ENCODE measurements at places on chromosomes 1 and 21.

GRCh38 chr1:222886878-222887351 is 72.1 kb downstream of the DISP1 start:
- no peak for DNase-seq

- DNase-seq, result no peak
Measured at GRCh38 chr1:109527846-109528695, 11.6 kb upstream of the GPR61 start.

GRCh38 chr1:21648352-21648730 is 20.8 kb downstream of the RAP1GAP start:
- DNase-seq, result no peak

DNA sequence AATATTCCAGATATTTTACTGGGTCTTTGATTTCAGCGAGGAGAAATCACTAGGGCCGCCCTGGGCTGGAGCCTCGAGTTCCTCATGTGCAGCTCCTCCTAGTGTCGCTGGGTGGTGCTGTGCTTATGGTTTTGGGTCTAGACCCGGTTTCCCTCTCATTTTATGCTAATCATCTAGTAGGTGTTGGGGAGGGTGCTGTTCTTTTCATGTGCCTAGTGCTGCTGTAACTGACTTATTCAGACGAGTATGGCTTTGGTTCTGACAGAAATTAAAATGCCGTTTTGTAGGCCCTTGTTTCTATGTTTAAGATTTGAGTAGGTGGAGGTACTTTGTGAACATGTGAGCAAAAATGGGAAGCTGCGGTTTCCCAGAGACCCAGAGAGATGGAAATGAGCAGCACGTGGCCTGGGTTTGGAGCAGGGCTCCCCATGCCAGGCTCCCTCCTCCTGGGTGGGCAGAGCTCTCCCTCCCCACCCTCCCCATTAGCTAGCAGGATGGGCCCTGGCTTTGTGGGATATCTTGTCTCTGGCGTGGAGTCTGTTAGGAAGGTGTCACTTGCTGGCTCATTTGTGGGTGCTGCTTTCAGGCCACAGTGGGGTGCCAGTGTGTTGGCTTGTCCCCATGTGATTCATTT is 74.0 kb upstream of the GPR88 start:
- peak; percentile 39 for DNase-seq

- no peak for DNase-seq
Measured at GRCh38 chr1:20982316-20982715, 194.4 kb downstream of the EIF4G3 start.

- DNase-seq, result no peak
Measured at GRCh38 chr1:169844941-169845608, 48.6 kb downstream of the SCYL3 start.

- DNase-seq, result no peak
Measured at GRCh38 chr1:192876633-192877032, 67.8 kb downstream of the RGS2 start.

DNA sequence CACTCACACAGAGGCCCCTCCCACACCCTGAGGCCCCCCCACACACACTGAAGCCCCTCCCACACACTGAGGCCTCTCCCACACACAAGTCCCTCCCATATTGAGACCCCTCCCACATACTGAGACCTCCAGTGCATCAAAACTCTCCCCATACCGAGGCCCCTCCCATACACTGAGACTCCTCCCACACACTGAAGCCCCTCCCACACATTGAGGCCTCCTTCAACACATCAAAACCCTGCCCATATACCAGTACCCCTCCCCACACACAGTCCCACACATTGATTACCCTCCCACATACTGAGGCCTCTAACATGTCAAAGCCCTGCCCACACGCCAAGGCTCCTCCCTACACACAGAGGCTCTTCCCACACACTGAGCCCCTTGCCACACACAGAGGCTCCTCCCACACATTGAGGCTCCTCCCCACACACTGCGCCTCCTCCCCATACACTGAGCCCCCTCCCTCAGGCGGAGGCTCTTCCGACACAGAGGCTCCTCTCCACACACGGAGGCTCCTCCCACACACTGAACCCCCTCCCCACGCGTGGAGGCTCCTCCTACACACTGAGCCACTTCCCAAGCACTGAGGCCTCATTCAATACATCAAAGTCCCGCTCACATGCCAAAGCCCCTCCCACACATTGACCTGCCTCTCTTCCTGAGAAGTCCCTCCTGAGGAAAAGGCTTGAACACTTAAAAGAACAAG is 392.3 kb downstream of the CAMTA1 start:
- DNase-seq, result no peak

DNA sequence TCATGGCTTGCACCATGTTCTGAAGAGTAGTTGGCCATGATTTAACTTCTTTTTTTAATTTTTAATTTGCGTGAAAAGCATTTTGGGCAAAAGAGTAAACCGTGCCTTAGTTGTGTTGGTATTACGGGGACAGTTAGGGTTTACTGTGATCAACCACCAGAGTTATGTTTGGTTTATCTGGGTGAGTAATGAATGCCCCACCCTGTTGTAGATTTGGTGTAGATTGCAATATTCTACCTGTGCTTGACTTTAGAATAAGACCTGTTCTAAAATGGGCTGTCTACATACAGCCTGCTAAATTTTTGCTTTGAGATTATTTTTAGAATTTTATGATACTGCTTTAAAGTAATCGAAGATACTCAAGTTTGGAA is 1.4 kb downstream of the USP25 start:
- DNase-seq, result peak; percentile 25

DNA sequence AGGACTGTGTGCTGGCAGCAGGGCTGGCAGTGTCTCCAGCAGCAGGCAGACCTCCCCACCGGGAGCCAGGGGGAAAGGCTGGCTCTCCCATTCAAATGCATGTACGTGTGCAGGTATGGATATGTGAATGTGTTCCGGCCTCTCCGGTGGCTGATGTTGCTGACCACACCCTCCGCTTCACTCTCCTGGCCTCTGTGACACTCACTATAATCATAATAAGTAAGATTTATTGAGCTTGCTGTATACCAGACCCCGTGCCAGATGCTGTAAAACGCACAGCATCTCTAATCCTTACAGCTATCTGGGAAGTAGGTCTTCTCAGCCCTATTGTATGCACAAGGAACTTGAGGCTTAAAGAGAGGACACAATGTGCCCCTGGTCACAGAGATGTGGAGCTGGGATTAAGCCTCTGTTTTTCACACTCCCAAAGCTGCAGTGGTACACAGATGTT is 20.5 kb upstream of the ARTN start:
- DNase-seq, result no peak

- DNase-seq, result no peak
Measured at GRCh38 chr1:204344665-204345355, 14.9 kb downstream of the PLEKHA6 start.

Data from H54 (cell line).